ENCODE measurements at places on chromosomes 3 and 15.

- DNase-seq, result peak; percentile 83
Measured at GRCh38 chr3:187628169-187628568, 42.0 kb downstream of the SST start.

DNA sequence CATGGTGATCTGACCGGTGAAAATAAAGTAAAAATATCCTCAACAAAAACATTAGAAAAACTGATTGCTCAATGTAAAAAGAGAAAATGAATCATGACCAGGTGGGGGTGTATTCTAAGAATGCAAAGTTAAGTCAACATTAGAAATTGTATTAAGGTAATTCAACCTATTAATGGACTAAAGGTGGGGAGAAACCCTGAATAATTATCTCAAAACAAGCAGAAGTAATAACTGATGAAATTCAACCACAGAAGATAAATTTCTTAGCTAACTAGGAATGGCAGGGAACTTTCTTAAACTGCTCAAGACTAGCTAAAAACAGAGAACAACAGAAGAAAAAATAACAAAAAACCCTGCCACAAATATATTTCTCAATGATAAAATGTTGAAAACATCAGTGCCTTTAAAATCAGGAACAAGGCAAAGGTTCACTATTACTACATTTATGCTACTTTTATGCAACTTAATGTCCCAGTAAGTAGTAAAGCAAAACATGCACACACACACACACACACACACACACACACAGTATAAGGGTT lies 204.4 kb upstream of the THBS1 start:
- no peak for DNase-seq

DNA sequence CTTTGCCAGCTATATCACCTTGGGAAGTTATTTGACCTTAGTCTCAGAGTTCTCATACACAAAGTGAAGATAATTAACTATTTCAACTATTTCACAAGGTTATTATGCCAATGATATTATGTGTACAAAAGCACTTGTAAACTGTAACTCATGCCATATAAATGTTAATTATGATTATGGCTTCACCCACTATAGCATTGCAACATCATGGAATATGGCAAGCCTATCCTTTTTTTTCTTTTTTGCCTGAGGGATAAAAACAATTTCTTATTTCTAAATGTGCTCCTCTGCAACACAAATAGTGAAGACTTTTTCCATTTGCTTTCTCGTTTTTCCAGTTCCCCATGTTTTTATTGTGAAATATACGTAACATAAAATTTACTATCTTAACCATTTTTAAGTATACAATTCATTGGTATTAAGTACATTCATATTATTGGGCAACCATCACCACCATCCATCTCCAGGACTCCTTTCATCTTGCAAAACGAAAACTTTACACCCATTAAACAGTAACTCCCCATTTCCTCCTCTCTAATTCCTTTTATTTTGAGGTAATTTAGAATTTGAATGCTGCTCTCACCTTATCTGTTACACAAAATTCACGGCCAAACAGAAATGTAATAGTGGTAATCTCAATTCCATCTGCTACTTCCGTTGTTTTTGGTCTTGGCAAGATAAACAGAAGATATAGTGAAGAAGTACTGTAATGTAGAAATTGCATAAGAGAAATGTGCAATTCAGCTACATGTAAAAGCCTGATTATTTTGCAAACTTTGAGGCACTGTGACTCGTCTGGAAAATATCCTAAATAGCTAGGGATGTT lies 46.3 kb downstream of the NANOGP8 start:
- DNase-seq, result no peak

DNA sequence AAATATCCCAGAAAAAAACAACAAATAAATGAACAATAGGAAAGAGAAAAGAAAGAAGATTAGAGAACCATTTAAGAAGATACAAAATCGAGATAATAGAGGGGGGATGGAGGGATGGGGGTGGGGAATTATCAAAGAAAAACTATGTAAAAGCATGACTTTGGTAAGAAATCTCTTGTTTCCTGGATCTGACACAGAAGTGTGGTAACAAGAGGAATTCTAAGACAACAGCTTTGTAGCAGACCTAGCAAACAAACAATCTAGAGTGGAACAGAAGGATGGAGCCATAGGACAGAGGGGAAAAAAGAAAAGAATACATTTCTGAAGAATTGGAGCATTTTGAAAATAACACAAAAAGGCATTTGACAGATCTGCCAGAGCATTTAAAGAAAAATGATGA lies 49.3 kb upstream of the HEG1 start:
- DNase-seq, result no peak

GRCh38 chr3:13537909-13538296 lies 11.0 kb upstream of the FBLN2 start:
- DNase-seq, result no peak

DNA sequence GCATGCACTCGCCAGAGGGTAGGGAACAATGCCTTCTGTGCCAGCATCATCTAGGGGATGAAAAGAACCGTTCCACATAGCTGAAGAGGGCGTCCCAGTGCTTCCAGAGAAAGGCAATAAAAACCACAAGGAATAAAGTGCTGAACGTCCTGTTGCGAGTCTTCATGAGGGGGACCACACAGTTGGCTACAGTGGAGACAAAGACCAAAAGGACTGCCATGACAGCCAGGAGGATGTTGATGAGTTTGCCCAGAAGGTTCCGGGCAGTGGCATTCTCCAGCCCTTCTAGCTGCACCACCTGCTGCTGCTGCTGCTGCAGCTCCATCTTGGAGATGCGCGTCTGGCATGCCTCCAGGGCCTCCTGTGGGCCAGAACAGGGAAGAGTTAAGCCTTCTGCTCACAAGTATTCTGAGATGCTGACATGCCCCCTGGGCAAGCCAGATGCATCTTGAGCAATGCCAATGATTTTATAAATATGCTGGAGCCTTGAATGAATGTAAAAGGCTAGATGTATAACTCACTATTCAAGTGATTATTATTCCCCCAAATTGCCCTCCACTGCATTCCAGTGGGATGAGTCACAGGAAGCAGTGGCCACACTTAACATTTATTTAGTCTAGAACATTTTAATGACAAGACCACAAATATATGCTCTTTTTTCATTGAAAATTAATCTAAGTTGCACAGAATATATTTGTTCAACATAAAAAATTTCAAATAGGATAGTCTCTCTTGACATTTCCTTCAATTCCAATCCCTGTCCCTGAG lies 45.1 kb upstream of the PLXND1 start:
- peak; percentile 45 for DNase-seq

DNA sequence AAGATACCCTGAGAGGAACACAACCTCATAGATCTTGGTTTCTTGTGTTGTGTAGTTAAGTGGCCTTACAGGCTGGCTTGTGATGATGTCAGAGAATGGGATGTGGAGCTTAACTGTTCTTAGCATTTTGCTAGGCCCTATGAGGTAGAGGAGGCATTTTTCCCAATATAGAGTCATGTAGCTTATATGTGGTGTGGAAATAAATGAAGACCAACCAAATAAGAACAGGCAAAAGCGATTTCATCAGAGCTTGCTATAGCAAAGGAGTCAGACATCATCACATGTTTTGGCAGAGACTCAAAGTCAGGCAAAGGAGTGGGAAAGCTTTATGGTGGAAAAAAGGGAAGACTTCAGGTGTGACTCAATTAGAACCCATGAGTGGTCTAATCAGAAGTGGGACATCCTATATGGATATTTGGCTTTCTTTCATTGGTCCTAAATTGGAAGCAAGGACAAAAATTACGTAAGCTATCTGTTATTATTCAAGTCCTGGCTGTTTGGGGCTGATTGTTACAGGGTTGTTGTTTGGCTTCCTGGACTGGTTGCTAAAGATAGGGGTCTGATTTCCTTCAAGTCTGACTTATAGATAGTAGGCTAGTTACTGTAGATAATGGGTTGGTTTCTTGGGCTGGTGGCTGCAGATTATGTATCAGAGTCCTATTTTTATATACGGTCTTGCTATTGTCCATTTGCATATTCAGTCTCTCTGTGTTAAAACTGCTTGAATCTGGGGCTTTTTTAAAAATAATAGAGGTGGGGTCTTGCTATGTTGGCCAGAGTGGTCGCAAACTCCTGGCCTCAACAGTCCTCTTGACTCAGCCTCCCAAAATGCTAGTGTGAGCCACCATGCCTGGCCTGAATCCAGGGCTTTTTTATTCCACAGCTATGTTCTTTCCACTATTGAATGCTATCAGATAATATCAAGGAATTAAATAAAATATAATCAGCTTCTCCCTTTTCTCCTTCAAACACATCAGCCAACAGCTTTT lies 30.3 kb upstream of the SETD2 start:
- DNase-seq, result no peak

GRCh38 chr3:129973853-129974563 lies 512 bp upstream of the TRH start:
- no peak for DNase-seq

GRCh38 chr15:77296773-77297337 lies 123.0 kb downstream of the PEAK1 start:
- no peak for DNase-seq

- DNase-seq, result peak; percentile 82
Measured at GRCh38 chr15:52227456-52227855, 36.3 kb upstream of the GNB5 start.

DNA sequence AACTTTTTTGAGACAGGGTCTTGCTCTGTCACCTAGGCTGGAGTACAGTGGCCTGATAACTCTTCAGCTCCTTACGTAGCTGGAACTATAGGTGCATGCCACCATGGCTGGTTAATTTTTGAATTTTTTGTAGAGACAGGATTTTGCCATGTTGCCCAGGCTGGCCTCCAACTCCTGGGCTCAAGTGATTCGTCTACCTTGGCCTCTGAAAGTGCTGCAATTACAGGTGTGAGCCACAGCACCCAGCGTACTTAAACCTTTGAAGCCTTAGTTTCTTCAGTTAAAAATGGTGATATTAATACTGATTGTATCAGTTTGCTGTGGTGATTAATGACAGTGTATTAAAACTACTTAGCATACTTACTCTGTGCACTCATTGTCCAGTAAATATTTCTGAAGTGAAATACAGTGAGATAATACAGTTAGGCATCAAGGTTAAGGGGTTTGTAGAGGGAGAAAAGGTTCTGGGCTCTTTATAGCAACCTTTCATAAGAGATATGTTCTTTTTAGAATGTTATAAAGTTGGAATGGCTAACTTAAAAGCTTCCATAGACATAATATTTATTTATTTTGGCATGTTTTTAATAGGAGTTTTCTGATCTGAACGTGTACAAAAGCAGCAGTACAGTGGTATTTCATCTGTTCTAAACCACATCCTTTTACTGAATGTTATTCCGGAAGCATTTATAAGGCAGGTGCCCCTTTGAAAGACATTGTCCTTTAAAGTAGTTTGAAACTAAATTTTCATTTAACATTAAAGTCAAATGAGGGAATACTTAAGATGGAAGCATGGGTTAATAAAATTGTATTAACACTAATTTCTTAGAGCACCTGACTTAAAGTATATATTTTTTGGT lies 23.6 kb downstream of the NCK1 start:
- DNase-seq, result no peak

DNA sequence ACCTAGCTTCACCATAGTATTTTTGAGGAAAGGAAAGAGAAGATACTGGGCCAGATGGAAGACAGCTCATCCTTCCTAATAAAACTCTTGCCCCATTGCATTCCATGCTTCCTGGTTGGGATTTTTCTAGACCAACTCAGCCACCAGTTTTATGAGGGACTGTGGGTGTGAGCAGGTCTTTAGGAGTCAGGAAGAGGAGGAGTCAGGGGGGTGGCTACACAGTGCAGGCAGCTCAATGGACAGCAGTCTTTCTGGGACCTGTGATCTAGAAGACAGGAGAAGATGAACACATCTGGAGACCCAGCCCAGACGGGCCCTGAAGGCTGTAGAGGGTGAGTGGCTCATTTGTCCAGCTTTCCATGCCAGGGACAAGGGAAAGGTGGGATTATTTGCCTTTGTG lies at the start of gene NOX5:
NOX5 (plus strand) TSS at position 242 of the 400 bp plus-strand sequence; CDS start at position 283, 41 bp downstream.
- DNase-seq, result no peak

- DNase-seq, result no peak
Measured at GRCh38 chr15:41689834-41690233, 29.6 kb downstream of the MGA start.

DNA sequence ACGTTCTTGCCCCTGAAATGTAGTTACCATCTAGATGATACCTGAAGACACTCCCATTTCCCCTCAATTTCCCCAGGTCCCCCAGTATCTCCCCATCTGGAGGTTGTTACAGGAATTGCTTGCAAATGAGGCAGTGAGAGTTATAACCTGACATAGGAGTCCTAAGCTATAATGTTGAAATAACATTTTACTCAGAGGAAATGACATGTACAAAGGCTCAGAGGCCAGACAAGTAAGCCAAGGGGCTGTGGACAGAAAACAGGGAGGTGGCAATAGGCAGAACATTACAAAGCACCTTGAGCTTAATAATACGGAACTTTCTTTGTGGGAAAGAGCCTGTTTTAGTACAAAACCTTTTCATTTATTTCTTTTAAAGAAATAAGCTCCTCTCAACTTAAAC lies 171.9 kb downstream of the FRMD5 start:
- DNase-seq, result no peak

DNA sequence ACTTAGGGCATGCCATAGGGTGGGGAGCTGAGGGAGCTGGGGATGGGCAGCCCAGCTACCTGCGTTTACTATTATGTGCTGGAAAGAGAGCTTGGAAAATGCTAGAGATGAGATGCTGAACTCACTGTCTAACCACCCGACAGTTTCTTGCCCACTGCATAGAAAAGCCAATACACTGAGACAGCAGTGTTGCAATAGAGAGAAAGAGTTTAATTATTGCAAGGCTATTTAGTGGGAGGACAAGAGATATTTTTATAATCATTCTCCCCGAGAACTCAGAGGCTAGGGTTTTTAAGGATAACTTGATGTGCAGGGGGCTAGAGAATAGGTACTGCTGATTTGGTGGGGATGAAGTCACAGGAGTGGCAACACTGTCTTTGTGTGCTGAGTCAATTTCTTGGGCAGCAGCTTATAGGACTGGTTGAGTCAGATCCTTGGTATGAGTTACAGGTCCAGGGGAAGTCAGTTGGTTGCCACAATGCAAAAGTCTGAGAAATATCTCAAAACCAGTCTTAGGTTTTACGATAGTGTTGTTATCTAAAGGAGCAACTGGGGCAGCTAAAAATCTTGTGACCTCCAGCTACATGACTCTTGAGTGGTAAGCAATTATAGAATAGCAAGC lies 205.9 kb downstream of the GABRG3 start:
- DNase-seq, result no peak

GRCh38 chr3:142115867-142116668 lies 33.3 kb downstream of the TFDP2 start:
- DNase-seq, result no peak

GRCh38 chr3:9779075-9779593 lies 9.4 kb upstream of the CAMK1 start:
- DNase-seq, result no peak

DNA sequence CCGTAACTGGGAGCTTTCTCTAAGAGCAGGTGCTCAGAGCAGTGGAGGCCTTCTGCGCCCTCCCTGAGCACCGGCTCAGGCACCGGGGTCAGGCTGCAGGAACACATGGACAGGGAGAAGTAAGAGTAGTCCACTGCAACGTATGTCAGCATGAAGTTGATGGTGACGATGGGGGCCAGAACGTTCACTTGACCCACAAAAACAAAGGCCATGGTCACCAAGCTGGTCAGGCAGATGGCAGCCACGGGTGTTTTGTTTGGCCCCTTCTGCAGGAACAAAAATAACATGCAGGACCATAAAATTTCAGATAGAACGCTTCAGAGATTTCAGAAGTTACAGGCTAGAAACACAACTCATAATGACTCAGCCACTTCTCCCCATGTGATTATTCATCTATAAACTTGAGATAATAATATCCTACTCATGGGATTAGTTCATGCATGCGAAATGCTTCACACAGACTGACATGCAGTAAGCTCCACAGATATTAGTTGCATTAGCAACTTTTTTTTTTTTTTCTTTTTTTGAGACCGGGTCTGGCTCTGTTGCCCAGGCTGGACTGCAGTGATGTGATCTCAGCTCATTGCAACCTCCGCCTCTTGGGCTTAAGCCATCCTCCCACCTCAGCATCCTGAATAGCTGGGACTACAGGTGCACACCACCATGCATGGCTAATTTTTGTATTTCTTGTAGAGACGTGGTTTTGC lies 52.2 kb upstream of the HEG1 start:
- DNase-seq, result no peak

Data from neural progenitor cell (in vitro differentiated cells).